ENCODE measurements at places on chromosomes 13 and 19.
A peak's percentile ranks its signal among the peaks of the same experiment; 100 is the strongest.

DNA sequence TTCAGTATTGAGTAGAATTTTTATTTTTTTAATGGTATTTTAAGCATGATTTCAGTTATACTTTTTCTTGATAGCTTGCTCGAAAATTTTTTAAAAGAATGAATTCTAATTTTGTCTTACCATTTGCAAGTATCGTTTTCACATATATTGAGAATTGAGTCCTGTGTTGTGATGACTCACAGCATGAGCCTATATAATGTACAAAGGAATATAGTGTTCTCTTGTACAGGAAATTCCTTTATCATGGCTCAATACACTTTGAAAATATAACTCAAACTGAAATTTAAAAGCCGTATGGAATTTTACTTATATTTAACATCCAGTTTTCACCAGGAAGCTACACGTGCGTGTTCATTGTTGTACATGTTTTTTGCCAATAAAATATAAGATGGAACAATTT is 161.1 kb upstream of the TMTC4 start:
- DNase-seq: no peak

DNA sequence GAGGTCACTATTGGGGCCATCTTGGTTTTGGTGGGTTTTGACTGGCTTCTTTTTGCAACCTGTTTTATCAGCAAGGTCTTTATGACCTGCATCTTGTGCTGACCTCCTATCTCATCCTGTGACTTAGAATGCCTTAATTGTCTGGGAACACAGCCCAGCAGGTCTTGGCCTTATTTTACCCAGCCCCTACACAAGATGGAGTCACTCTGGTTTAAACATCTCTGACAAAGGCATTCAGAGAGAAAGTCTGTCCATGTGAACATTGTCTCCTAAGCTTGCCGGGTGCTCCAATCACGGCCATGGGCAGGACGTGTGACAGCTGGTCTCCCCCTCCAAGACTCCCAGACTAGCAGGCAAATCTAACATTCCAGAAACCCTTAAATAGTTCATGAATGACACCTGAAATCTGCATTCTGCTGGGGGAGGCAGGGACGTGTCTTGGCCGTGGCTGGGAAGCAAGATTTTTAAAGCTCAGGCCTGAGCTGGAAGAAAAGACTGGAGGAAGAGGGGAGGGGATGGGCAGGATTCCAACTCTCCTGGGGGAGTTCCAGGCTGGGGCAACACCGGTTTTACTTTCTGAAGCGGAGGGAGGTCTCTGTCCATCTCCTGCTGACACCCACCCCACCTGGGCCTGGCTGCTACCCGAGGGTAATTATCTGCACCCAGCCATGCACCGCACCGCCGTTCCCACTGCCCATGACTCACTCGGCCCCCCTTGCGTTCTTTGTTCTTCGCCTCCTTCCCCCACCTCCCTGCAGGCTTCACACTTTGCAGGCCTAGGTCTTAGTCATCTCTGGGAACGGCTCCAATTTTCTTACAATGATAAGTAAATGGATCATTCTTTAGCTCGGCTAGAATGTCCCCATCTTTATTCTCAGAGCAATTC is 11.6 kb upstream of the OR1M1 start:
- DNase-seq: peak; percentile 80

GRCh38 chr19:17037966-17038500 is 11.4 kb upstream of the CPAMD8 start:
- DNase-seq: no peak

DNA sequence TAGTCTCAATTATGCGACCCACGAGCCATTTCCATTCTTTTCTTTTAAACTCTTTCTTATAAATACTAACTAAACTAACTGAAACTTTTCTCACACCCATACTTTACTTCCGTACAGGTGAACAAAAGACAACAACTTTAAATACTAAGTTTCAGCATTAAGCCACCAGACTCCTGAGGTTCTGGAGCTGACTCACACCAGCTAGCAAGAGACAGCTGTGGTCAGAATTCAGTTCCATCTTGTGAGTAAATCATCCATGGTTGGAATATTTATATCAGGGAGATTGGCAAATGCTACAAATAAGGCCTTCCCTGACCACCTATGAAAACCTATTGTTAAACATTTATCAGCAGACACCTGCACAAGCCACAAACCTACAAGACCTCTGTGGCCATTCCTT is 897.0 kb downstream of the EFNB2 start:
- DNase-seq: no peak

- DNase-seq: no peak
Observed at GRCh38 chr19:51724543-51724942, 752 bp upstream of the HAS1 start.

Measured in EH (cell line).